ENCODE measurements at places on chromosomes 16 and 17. TPM values are rescaled to one million over a fixed set of nuclear protein-coding genes. Genes with fewer than 3 reads are reported as not detected.

TAC4 gene
- not detected for total RNA-seq

ARL5C gene
- total RNA-seq = not detected

OR1A1 gene
- total RNA-seq = not detected

- no peaks in the 10 kb centered on the region for H3K4me1 ChIP-seq
- H3K27ac ChIP-seq = no peak overlapping the region
- no peaks in the 10 kb centered on the region for H3K36me3 ChIP-seq
- H3K27me3 ChIP-seq = peaks cover 11% of the 10 kb centered on the region
- DNase-seq = no peak
Observed at GRCh38 chr17:58436805-58437239, 19.5 kb upstream of the RNF43 start.

DNA sequence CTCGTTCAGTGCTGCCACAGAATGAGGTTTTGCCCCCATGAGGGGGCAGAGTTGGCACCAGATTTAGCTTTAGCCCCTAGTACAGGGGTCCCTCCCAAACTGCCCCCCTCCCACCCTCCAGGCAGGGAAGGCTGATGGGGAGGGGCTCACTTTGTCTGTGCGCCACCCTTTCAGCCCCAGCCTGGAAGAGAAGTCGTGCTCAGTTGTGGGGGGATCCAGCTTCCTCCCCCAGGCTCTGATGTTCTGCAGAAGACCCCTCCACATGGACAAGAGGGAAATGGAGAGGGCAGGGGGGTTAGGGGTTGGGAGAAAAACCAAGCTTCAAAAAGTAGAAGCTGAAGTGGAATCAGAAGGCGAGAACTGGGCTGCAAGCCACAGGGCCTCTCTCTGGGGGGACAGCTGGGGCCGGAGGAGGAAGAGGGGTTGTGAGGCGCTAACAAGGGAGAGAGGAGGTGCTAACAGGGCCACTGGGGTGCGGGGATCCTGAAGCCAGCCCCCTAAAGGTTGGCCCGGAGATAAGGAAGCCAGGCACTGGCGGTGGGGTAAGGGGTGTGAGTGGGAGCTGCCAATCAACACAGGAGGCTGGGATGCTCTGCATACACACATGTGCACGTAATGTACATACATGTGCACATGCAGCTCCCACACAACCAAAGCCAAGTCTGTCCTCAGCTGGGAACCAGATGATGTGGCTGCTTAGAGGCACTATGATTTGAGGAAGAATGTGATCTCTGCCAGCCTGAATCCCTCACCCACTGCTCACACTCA, 7.0 kb upstream of the TMEM92 start:
- H3K27ac ChIP-seq = peak overlapping the region; percentile 59
- H3K27me3 ChIP-seq = no peaks in the 10 kb centered on the region
- no peaks in the 10 kb centered on the region for H3K36me3 ChIP-seq
- DNase-seq = peak; percentile 36
- peaks cover 89% of the 10 kb centered on the region for H3K4me1 ChIP-seq

GRCh38 chr16:81729451-81729850, 49.6 kb upstream of the PLCG2 start:
- no peaks in the 10 kb centered on the region for H3K36me3 ChIP-seq
- H3K4me1 ChIP-seq = peaks cover 19% of the 10 kb centered on the region
- H3K4me3 ChIP-seq = peak overlapping the region; percentile 42
- H3K27me3 ChIP-seq = peaks cover 21% of the 10 kb centered on the region

DNA sequence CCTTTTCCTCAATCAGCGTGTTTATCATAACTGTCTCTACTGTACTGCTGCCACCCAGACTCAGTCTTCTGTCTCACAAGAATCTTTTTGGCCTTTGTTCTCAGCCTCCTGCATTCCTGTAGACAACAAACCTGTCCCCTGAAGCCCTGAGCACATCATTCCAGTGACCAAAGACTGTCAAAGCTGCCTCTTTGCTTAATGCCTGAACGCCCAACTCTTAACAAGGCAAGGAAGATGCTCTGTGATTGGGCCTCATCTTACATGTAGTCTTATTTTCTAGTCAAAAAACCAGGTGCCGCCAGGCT, 29.3 kb upstream of the AQP8 start:
- peaks cover 6% of the 10 kb centered on the region for H3K27me3 ChIP-seq
- H3K36me3 ChIP-seq = no peaks in the 10 kb centered on the region
- no peak for DNase-seq
- H3K4me1 ChIP-seq = peaks cover 35% of the 10 kb centered on the region
- H3K27ac ChIP-seq = peak overlapping the region; percentile 1

GRCh38 chr17:66430846-66431795, 128.7 kb downstream of the PRKCA start:
- peaks cover 17% of the 10 kb centered on the region for H3K36me3 ChIP-seq
- DNase-seq = peak; percentile 42
- peaks cover 16% of the 10 kb centered on the region for H3K4me1 ChIP-seq
- H3K4me3 ChIP-seq = peak overlapping the region; percentile 88

Data from HFFc6 (cell line).